Activated CD4-positive, alpha-beta T cell treated with anti-CD3 and anti-CD28 coated beads, Interleukin-2, amount 50 U/mL, for 48 hours (primary cell): ENCODE measurements at places on chromosomes 11 and 22.

DNA sequence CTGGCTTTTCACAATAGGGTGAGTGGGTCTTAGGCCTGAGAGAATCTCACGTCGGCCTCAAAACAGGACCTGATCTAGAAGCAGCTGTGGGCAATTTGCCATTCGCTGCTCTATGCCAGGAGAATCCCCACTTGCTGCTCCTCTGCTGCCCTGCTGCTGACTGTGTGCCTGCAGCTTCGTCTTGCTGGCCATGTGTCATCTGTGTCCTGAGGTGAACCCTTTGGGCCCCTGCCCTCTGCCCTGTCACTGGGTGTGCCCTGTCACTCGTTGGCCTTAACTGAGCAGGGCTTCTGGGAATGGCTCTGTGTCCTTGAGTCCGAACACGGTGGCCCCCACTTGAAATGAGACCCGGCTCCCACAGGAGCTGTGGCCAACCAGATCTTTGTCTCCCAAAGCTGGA, 6.2 kb downstream of the NAA40 start:
- no peak for DNase-seq

DNA sequence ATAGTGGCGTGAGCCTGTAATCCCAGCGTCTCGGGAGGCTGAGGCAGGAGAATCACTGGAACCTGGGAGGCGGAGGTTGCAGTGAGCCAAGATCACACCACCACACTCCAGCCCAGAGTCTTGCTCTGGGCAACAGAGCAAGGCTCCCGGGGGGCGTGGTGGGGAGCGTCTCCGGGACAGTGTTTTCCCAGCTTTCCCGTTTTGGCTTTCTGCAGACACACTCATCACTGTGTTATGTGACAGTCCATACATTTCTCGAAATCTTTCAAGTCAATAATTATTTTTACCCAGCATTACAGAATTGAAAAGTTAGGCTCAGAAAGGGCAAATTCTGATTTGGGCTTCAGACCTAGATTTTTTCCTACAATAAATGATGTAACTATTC, 31.7 kb downstream of the NEAT1 start:
- no peak for DNase-seq

DNA sequence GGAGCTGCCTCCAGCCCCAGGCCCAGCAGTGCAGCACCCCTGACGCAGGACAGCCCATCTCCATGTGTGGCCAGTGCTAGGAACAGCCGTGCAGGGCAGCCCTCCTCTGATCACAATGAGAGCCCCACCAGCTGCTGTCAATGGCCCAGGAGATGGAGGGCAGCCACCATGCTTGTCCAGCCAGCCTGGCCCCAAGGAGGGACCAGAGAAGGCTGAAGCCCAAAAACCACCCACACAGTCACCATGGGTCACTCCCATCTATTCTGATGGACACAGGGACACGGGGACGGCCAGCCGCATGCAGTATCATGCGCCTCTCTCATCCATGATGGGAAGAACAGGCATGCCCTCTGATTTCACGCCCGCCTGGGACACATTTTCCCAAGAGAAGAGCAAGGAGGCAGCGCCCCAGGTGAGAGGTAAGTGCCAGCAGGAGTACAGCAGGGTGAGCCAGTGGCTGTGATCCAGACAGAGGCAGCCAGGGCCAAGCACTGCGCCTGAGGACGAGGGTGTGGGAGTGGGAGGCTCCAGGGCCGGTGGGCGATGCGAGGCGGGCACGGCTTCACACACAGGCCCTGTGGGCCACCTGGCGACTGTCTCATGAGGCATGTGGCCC, 33.6 kb upstream of the GNB1L start:
- no peak for DNase-seq

GRCh38 chr11:122399375-122399774, 256.1 kb upstream of the UBASH3B start:
- no peak for DNase-seq

GRCh38 chr11:746289-747157, 741 bp upstream of the TALDO1 start:
- peak; percentile 39 for DNase-seq

- no peak for DNase-seq
Observed at GRCh38 chr11:44793350-44794090, 66.8 kb downstream of the TSPAN18 start.

DNA sequence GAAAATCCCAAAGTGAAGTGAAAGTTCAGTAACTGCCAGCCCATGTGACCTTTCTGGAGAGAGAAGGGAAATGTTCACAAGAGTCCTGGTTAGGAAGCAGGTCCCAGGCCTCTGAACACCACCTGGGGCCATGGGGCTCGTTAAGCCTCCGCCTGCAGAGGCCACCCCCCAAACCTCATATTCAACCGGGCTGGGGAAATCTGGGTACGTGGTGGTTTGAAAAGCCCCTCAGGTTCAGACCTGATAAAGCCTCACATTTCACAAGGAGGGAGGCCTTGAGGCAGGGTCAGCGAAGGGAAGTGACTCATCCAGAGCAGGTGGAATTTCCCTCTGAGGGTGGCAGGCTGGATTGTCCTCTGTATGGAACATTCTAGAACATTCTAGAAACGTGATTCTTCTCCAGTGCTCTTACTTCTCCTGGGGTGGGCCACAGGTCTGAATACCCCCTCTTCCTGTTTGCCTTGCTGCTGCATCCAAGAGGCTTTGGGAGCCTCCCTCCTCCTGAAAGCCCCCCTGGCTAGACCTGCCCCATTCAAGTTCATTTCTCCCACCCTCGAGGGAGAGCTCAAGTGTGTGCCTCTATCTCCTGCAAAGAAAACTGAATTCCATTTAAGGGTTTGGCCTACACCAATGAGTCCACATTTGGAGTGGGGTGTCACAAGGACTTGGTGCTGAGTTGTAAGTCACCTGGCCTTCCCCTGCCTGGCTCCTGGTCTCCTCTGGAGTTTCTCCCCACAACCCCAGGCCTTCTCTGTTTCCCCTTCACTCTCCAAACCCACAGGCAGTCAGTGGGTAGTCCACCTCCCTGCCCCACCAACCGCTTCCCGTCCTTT, 6.3 kb downstream of the FXYD2 start:
- peak; percentile 67 for DNase-seq

- DNase-seq = no peak
Observed at GRCh38 chr22:48084729-48085050, 1322.2 kb downstream of the TBC1D22A start.

DNA sequence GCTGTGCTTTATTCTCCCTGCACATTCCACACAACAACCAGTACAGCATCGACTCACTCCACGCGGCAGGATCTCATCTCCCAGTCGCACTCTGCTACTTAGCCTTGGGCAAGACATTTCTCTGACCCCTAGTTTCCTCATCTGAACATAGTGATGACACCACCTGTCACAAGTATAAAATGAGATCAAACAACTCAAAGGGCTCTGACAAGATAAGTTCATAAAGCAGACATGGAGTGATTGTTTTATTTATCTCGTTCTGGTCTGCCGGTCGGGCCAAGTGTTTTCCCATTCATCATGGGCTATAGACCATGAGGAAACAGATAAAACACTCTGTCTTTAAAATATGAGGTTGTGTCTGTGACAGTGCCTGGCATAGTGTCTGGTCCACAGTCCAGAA, 35.0 kb downstream of the DSCAML1 start:
- no peak for DNase-seq
